NT2/D1 (cell line): ENCODE measurements at places on chromosomes 7 and 10.

GRCh38 chr7:128017460-128017859, 13.8 kb downstream of the LRRC4 start:
- no peak for DNase-seq

DNA sequence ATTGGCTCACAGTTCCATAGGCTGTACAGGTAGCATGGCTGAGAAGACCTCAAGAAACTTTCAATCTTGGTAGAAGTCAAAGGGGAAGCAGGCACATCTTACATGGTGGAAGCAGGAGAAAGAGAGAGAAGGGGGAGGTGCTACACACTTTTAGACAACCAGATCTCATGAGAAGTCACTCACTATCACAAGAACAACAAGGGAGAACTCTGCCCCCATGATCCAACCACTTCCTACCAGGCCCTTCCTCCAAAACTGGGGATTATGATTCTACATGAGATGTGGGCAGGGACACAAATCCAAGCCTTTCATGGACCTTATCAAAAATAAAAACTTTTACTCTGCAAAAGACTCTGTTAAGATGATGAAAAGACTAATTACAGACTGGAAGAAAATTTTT, 183.2 kb upstream of the TRIM24 start:
- DNase-seq: no peak

DNA sequence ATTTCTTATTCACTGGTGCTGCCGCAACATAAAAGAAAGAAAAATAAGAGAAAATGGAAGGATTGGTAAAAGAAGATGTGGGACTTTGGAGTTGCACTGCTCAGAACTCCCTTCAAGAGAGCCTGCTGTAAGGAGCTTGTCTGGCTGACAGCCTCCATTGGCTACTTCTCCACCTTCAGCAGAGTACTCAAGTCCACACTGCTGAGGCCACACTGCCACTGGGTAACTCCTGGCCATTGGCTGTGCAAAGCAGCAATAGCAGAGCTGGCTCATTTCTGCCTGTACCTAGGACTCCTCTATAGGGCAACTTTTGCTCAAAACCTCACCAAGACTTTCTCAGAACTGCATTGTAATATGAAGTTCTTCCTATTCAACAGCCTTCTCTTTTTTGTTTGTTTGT, 38.7 kb upstream of the PCLO start:
- DNase-seq: no peak

DNA sequence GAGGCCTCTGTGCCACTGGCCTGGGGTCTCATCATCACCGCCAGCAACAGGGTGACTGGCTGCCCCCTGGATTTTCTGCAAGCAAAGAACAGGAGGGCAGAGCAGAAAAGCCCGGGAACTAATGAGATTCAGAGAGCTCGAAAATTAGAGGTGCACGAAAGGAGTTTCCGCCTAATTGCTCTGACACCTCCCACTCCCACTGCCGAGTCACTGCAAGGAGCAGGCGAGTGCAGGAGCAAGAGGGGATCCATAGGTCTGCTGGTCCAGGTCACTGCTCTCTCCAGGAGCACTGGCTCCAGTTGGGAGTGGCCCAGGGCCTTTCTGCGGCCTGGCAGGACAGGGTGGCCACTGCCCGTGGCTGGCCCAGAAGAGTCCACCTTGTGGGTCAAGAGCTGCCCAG, 276.2 kb downstream of the KCNMA1 start:
- no peak for DNase-seq

DNA sequence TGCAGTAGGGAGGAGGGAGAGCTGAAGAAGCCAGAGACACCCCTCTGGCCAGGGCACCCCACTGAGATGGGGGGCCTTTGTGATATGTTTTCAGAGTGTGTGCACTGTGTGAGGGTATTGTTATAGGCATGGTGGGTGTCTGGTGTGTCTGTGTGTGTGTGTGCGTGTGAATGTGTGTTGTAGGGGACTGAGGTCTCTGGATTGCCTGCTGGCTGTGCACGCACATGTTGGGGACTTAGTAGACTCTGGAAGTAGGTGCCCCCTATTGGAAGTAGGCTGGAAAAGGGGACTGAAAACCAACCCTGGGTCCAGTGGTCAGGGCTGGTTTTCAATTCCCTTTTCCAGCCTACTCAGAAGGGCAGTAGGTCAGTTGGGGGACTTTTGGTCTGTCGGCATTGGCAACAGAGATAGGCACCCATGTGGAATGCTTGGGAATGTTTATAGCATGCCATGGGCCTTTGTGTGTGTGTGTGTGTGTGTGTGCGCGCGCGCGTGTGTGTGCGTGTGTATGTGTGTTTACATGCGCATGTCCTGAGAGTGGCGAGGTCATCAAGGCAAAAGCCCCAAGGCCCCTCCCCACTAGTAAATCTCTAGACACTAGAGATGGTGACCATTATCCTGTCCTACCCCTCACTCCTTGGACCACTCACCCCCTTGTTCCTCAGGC, 78.8 kb downstream of the HIF1AN start:
- DNase-seq: no peak

- no peak for DNase-seq
These were observed 6.9 kb upstream of the GSTK1 start for GRCh38 chr7:143256325-143256724.

DNA sequence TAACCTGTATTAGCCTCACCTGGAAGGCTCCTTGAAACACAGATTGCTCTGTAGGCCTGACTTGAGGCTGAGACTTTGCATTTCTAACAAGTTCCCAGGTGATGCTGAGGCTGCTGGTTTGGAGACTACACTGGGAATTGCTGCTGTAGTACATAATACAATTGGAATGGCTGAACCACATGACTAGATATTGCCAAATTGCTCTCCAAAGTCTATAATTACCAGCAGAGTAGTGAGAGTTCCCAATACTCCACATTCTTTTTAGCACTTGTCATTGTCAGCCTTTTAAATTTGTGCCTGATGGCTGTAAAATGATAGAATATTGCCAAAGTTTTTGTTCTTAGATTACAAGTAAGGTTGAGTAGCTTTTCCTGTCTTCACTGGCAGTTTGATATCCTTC, 39.9 kb downstream of the PLEKHA8 start:
- DNase-seq: no peak

DNA sequence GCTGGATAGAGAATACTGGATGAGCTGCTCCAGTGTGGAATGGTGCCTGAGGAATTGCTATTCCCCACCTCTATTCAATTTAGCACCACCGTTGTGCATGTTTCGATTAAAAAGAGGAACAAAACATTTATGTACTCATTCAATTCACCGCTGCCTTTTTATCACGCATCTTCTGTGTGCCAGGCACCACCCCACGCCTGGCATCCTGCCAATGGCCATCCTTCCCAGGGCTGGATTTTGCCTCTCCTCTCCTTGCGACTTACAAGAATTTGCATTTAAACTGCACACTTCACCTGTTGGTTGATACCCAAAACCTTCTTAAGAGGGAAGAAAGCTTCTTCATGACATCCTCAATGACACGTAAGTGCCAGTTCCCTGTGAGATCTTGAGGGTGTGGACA, 110.2 kb upstream of the DPP6 start:
- DNase-seq: no peak

DNA sequence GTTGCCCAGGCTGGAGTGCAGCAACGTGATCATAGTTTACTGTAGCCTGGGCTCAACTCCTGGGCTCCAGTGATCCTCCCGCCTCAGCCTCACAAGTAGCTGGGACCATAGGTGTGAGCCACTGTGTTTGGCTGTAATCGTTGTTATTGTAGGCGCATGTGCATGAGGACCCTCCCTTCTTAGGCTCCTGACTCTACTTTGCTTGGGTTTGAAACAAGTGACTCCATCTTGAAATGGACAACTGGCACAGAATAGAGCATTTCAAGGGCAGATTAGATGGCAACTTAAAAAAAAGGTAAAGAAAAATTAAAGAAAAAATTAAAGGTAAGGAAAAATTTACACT, 15.4 kb upstream of the GIMAP8 start:
- DNase-seq: no peak

DNA sequence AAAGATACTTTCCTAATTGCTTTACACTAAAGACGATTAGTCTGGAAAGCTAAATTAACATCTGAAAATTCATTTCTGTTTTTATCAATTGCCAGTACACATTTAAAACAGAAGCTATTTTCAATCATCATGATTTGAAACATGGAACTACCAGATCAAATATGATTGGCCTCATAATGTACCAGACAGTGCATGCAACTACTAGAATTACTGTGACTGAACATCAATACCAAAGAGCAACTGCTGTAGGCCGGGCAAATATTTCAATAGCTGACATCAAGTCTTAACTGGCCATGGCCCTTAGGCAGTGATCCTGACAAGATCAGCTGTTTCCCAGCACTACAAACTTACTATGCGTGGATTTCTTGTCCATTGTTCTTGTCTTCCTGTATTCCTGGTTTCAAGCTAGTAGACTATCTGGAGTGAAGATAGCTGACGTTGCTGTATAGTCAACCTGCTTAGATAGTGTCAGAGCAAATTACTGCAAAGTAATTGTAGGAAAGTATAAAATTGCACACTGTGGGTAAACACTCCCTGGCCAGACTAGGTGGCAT, 21.7 kb upstream of the WNT16 start:
- DNase-seq: no peak

DNA sequence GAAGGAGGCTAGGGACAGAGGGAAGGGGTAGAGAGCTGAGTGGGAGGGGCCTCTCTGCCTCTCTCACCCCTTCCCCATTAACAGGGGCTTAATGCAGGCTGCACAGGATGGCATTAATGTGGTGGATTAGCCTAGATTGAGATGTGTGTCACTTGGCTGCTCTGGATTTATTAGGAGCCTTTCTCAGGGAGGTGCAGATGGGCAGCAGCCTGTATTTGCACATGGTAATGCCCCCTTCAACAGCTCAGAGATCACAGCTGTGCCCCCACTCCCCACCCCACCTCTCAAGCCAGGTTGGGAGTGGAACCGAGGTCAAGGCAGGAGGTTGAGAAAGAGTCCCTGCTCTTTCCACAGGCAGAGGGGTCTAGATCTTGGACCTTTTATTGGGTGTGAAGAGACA, 7.3 kb downstream of the PITX3 start:
- DNase-seq: no peak

GRCh38 chr10:14954934-14955333, 1.0 kb upstream of the DCLRE1C start:
- DNase-seq: no peak

GRCh38 chr7:98399462-98399861, 1.4 kb downstream of the BAIAP2L1 start:
- DNase-seq: no peak

DNA sequence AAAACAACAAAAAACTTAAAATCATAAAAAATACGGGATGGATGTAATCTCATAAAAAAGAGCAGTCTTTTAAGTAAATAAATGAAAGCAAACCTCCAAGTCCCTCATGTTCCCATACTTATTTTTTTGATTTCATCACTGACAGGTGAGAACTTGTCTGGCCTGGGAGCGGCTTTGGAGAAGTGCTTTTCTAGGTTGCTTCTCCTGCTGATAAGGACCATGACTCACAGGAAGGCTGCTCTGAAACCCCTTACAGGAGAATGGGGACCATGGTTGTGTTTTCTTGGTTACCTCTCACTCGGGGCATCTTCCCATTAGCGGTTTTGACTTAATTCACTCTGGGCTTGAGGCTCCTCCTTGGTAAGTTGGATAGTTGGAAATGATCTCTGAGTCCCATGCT, 237.4 kb downstream of the CAMK1D start:
- no peak for DNase-seq

GRCh38 chr7:27723085-27723484, 16.9 kb upstream of the TAX1BP1 start:
- no peak for DNase-seq

- no peak for DNase-seq
These were observed 266.2 kb downstream of the CREB5 start for GRCh38 chr7:28678431-28678965.

DNA sequence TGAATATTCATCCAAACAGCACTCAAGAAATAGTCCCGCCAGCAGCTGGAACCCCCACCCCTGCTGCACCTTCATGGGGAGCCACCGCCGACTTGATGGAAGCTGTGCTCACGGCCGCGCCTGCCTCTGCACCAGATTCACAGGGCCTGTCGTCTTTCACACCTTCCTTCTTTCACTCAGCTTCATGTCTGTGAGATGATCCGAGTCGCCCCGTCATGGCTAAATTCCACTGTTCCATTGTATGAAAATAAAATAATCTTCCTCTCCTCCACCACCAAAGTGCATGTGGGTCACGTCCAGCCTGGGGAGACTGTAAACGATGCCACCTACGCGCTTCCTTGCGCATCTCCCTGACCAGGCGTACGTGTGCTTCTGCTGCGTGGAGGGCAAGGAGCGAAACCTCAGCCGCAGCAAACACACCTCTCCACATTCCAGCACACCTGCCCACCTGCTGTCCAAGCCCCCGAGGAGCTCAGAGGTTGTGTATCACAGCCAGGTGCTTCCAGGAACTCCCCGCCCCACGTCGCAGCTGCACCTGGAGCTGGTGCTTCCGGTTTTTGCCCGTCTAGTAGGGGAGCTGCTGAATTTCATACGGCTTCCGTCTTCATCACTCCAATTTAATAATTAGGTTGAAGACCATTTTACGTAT, 137.0 kb downstream of the PTPRN2 start:
- no peak for DNase-seq

DNA sequence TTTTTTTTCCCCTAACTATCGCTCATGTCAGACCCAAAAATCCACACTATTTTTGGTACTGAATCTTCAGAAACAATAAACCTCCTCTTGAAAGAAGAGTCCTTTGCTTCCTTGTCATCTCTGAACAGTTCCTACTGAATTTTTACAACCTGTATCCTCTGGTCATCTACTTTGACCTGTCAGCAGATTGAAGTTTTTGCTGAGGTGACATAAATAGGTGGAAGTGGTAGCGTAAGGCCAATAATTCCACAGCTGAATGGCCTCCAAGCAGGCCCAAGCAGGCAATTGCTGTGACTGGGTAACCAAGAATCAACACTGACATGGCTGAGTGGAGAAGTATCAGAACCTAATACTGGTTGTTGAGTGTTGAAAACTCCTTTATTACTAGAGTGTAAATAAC, 117.4 kb upstream of the MAGI2 start:
- DNase-seq: no peak

- DNase-seq: no peak
These were observed 5.7 kb downstream of the TNS3 start for GRCh38 chr7:47576031-47576865.

- no peak for DNase-seq
These were observed 98.6 kb downstream of the LANCL2 start for GRCh38 chr7:55463686-55464262.

GRCh38 chr7:116011584-116011983, 19.0 kb downstream of the TFEC start:
- DNase-seq: peak; percentile 15

GRCh38 chr10:70917635-70918034, 29.3 kb upstream of the PCBD1 start:
- DNase-seq: no peak

- no peak for DNase-seq
These were observed 80.9 kb downstream of the PFKFB3 start for GRCh38 chr10:6283655-6284054.

- DNase-seq: peak; percentile 68
These were observed 97.0 kb downstream of the HGF start for GRCh38 chr7:81672872-81673271.
